Thoracic aorta (tissue), 2 donors: ENCODE measurements at places on chromosomes 13 and 19.

DNA sequence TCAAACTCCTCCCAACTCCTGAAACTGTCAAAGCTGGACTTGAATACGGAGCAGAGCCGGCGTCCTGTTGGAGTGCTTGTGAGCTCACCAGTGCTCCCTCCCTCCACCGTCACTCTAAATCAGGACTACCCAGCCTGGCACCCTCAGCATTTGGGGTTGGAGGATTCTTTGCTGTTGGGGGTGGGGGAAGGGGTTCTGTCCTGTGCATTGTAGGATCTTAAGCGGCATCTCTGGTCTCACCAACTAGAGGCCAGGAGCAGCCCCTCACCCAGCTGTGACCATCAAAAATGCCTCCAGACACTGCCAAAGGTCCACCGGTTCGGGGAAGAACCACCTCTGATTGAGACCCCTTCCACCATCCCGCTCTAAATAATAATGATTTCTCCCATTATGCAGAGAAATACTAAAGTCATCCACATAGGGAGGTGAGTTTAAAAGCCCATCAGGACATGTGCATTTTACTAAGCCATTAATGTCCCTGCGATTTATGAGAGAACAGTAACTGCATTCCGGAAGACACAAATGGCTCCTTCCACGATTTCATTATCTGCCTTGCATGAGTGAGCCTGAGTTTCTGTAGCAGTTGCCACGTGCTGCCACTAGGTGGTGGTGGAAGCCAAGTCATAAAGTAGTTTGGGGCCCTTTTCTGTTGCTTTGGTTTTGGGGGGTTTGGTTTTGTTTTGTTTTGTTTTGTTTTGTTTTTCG lies 16.1 kb upstream of the USP29 start:
- peak; percentile 2 for DNase-seq

DNA sequence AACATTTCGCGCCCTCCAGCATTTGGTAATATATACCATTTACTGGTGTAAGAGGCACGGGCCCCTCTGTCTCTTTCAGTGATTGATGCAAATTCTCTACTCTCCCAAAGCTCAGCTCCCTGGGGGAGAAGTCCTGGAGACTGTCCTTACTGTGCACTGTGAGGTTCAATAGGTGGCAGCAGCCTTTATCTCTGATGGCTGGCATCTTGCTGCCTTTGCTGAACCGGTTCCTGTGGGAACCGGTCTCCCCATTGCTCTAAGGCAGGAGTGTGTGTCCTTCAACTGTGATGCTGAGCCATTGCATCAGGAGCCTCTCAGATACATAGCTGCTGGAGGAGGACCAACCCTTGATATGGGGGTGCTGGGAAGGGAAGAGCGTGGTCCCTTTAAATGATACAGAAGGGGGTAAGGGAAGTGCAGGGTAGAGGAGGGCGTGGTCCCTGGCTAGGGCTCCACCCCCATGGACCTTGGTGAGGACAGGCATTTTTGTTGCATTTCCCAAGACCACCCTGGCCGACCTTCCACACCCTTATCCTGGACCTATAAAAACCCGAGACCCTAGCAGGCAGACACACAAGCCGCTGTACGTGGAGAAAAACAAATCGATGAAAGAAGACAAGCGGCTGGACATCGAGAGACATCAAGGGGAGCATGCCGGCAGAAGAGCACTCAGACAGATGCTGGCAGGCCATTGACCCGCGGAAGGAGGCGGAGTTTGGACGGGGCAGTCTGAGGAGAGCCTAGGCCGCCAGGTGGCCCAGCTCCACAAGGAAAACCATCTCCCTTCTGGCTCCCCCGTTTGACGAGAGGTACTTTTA lies 41.1 kb upstream of the GTF3A start:
- no peak for DNase-seq

DNA sequence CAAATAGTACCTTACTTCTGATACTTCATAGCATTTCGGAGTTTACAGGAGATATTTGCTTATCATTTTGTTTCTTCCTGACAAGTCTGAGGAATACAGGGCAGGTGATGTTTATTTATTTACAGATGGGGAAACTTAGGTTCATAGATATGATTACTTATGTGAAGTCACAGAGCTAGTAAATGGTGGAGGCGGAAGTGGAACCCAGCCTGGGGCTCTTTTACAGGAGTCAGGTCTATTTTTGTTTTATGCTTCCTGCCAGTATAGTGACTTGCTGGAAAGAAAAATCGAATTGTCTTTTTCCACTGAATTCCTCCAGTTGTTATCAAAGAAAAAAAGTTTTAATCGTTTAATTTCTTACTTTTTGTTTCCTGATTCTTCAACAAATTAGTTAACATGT lies 66.5 kb downstream of the DGKH start:
- DNase-seq = no peak

DNA sequence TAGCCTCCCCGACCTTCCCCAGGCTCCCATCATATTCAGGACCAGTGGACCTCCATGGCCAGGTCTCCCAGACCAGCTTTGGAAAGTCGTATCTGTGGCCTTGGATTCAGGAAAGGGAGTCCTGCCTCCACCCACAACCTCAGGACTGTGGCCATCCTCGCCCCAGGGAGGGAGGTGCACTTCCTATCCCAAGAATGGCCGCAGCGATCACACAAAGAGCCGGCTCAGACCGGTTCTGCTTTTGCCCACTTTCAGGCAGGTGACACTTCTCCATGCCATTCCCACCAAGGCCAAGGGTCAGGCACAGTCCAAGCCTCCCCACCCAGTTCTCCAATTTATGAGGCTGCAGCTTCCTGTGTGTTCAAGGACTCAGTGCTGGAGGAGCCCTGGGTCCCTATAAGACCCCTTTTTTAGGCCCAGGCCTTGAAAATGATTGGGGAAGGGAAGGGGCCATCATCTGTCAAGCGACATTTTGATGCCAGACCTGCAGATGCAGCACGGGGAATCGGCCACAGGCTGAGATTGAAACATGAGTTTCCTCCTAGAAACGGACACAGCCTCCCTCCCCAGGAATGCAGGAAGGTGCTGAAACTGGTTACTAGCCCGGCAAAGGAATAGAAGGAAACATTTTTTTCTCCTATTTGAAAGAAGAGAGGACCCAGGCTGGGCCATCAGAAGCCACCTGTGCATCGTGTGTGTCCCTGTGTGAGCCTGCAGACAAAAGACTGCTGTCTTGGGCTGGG lies 65.6 kb upstream of the USE1 start:
- DNase-seq = no peak

GRCh38 chr13:51541809-51542258 lies 42.4 kb upstream of the WDFY2 start:
- DNase-seq = no peak

DNA sequence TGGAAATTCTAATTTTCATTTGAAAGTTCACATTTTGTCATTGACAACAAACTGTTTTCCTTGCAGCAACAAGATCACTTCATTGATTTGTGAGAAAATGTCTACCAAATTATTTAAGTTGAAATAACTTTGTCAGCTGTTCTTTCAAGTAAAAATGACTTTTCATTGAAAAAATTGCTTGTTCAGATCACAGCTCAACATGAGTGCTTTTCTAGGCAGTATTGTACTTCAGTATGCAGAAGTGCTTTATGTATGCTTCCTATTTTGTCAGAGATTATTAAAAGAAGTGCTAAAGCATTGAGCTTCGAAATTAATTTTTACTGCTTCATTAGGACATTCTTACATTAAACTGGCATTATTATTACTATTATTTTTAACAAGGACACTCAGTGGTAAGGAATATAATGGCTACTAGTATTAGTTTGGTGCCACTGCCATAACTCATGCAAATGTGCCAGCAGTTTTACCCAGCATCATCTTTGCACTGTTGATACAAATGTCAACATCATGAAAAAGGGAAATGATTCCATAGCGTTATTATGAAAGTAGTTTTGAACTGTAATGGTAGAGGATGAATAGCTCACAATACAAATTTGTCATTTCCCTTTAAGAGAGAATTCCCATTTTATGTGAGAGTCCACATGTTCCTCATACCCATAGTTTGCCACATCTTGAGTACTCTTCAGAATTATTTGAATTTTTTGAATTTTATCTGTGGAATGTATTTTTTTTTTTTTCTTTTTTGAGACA lies 2.6 kb downstream of the BRCA2 start:
- DNase-seq = no peak

DNA sequence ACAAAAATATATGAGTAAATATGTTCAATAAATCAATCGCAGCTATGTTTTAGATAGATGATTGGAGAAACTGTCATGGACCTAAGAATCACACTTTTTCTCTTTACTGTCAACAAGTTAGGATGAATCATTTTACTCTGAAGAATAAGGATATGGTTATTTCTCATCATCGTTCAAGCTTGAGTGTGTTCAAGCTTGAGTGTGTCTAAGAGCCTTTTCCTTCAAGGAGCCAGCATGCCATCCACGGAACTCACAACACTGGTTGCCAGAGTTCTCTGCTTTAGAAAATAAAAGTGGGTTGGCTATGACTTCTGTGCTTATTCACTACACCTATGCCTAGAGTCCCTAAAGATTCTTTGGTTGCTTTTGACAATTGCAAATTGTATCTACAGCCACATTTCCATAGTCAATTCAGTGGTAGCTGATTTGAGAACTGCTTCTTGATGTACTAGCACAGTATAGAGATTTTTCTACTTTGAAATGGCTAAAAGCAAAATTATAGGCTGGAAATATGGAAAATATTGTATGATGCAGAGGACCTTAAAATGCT lies 58.1 kb upstream of the SCEL start:
- DNase-seq = no peak

- DNase-seq = no peak
Observed at GRCh38 chr13:75647126-75647784, 11.1 kb downstream of the LMO7 start.

GRCh38 chr19:7722231-7722651 lies 9.7 kb downstream of the CLEC4G start:
- DNase-seq = no peak

DNA sequence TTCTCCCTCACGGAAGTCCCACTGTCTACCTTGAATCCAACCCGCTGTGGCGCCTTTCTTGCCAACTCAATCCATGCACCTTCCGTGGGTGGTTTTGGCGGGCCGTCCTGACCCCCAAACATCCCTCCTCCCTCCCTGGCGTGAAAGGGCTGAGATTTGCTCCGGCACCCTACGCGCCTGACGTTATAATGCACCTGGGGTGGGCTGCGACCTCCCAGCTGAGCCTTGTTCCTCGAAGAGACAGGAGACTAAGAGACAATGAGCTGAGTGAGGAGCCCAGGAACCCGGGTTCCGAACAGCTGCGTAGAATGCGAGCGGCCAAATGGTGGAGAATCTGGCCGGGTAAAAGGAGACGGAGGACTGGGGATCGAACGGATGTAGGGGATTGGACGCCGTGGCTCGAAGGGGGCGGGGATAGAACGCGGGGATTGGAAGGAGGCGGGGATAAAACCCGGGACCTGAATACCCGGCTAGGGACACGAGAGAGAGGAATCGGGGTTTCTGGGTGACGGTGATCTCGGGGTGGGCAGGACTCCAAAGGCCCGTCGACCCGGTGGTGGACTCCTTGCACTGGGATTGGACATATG lies at the start of gene CPT1C:
CPT1C (plus strand) TSS at position 461 of the 587 bp plus-strand sequence. CDS start 1,137 bp downstream, outside the sequence.
- DNase-seq = no peak

GRCh38 chr19:48739404-48740163 lies 826 bp downstream of the RASIP1 start:
- DNase-seq = no peak

- DNase-seq = no peak
Observed at GRCh38 chr19:8042900-8043299, 9.7 kb upstream of the CCL25 start.

- DNase-seq = no peak
Observed at GRCh38 chr19:44430956-44431355, 17.3 kb downstream of the ZNF229 start.

- DNase-seq = no peak
Observed at GRCh38 chr19:4582980-4583842, 23.7 kb upstream of the SEMA6B start.

- no peak for DNase-seq
Observed at GRCh38 chr13:44224450-44225149, 149.0 kb upstream of the SERP2 start.

DNA sequence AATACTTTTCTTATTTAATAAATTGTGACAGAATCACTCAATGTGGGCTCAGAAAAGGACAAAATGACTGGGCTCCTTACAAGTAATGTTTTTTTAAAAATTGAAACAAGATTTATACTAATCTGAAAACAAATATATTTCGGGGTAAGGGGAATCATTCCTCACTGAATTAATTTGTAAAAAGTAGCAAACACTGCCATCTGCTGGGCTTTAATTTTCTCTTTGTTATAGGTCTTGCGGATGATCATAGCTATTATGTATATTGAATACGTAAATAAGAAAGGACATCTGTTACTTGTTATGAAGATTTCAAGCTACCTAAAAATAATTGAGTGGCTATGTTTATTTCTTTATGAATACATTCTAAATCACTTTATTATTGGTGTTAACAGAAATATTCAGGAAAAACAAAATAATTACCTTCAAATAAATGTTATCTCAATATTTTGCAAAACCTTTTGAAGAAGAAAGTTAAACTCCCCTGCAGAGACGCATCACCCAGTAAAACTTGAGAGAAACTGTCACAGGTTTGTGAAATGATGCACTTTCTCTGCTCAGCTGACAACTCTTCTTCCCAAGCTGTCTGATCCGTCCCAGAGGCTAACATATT lies 17.8 kb upstream of the ENOX1 start:
- DNase-seq = no peak

GRCh38 chr13:85806553-85807175 lies 7.4 kb upstream of the SLITRK6 start:
- DNase-seq = no peak

DNA sequence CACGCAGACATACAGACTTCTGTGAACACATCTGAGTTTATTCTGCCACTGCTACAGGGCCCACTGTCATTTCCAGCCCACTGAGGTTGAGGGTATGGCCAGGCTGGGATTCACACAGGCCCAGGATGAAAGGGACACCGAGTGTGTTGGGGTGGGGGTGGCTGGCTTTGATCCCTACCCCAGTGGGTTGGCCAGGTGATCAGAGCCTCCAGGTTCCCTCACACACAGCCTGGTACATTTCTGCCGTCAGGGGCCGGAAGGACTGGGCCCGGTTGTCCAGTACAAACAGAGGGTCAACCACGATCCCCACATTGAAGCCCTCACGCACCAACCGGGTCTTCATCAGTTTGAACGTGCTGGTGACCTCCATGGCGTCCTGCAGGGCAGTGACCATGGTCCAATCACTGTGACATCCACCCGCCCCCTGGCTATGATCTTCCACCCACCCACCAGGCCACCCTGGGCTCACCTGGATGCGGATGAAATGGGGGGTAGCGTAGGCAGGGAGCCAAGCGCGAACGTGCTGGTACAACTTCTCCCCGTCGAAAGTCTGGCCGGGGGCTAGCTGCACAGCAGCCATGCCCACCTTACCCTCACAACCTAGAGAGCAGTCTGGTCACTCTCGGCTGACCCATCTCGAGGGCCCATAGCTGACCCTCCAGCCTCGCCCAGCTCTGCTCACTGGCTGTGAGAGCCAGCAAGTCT lies 13.3 kb downstream of the SLC27A5 start:
- DNase-seq = no peak

GRCh38 chr19:38076337-38076736 lies 147.7 kb downstream of the DPF1 start:
- DNase-seq = no peak

DNA sequence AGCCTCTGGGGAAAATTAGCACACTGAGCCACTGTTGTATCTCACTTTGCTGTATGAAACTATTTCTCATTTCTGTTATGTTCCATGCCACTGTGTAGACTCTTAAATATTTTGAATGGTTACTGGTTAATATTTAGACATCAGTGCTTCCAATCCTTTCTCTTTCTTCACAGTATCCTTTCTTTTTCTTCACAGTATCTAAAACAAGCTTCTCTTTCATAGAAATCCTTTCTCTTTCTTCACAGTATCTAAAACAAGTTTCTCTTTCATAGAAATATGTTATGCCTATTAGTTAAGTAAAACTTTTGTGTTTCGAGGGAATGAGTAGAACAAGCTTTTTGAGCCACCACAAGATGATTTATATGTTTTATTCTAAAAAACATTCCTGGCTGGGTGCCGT lies 326.8 kb upstream of the KLF12 start:
- no peak for DNase-seq

GRCh38 chr19:39341719-39342604 lies at the start of gene SAMD4B:
TSS of gene SAMD4B (plus strand) at chr19:39342421. CDS start at chr19:39356894, 14,473 bp downstream.
- DNase-seq = peak; percentile 91
